ENCODE measurements at places on chromosomes 12 and 14. TPM values are rescaled to one million over a fixed set of nuclear protein-coding genes. Genes with fewer than 3 reads are reported as not detected.

DNA sequence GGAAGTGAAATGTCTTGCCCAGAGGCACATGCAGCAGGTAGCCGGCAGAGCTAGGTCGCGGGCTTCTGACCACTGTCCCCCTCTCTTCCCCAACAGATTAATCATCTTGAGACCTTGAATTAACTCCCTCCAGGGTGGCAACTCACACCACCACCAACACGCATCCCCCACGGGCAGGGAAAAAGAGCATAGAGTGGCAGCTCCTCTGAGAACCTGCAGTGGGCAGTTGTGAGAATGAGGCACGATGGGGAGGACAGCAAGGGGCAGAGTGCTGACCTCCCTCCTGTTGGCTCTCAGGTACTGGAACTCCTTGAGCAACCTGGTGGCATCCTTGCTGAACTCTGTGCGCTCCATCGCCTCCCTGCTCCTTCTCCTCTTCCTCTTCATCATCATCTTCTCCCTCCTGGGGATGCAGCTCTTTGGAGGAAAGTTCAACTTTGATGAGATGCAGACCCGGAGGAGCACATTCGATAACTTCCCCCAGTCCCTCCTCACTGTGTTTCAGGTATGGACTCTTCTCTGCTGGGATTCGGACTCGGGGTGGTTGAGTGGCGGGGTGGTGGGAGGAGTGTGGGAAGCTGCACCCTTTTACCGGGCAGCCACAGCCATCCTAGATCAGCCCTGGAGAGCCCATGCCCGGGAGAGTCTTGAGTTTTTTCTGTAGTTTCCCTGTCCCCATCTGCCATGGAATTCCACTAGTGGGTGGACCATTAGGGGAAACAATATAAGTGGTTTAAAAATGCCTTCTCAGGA lies 213.3 kb upstream of the FKBP4 start:
- peaks cover 16% of the 10 kb centered on the region for H3K36me3 ChIP-seq
- peaks cover 18% of the 10 kb centered on the region for H3K4me1 ChIP-seq
- no peaks in the 10 kb centered on the region for H3K27me3 ChIP-seq
- no peak overlapping the region for H3K4me3 ChIP-seq
- no peak for DNase-seq

- peaks cover 3% of the 10 kb centered on the region for H3K4me1 ChIP-seq
- no peak overlapping the region for H3K27ac ChIP-seq
- no peak overlapping the region for H3K4me3 ChIP-seq
- peaks cover 21% of the 10 kb centered on the region for H3K36me3 ChIP-seq
These were observed 73.1 kb upstream of the ACTN1 start for GRCh38 chr14:69052181-69052601.

SLCO1B1 gene
- 0.06 TPM for total RNA-seq

SYT1 gene
- 38.0 TPM for total RNA-seq

KIF5A gene
- total RNA-seq = 34.8 TPM

P2RX2 gene
- 0.06 TPM for total RNA-seq

DNA sequence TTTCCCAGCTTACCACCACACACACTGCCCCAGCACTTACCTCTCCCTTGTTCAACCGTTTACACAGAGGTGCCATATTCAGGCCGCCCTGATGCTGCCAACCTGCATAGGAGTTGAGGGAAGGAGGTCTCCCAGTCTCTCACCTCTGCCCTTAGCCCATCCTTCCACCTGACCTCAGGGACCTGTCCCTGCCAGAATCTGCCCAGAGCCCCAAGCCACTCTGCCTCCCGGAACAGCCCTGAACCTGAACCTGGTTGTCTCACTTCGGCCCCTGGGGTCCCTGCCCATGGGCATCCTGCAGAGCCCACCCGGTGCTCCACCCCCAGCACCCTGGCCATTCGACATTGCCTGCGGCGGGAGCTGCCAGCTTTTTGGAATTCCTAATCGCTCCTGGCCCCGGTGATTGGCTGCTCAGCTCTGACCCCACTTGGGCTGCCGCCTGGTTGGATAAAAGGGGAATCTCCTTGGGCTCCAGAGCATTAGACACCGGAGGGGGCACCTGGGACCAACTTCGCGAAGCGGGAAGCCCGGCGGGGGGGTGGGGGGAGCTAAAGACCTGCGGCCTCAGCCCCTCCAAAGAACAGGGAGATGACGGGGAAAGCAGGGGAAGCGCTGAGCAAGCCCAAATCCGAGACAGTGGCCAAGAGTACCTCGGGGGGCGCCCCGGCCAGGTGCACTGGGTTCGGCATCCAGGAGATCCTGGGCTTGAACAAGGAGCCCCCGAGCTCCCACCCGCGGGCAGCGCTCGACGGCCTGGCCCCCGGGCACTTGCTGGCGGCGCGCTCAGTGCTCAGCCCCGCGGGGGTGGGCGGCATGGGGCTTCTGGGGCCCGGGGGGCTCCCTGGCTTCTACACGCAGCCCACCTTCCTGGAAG lies at the start of gene VSX2:
Gene VSX2 (plus strand): TSS at position 476 of the 874 bp plus-strand sequence. CDS start 113 bp downstream, at position 589.
- no peak within 1 kb of the TSS for H3K27ac ChIP-seq
- no peak for DNase-seq
- H3K36me3 ChIP-seq = no peaks in the 10 kb centered on the region
- H3K4me3 ChIP-seq = peak within 1 kb of the TSS; percentile 2

DNA sequence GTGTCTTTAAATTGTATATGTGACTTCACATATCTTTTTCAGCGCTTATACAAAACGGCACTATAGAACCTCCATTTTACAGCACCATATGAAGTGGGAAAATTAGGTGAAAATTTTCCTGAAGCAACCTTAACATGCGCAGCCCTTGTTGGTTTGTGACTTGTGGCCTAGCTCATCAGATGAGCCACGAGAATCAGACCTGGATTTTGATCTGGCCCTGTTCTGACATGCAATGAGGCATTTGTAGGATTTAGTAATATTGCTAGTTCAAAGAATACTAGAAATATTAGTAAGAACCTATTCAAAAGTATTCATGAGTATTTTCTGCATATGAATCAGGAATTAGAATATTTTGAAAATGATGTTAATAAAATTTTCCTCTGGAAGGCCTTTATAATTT lies 2.9 kb downstream of the CDKN1B start:
- H3K4me1 ChIP-seq = peaks cover 17% of the 10 kb centered on the region
- H3K36me3 ChIP-seq = peaks cover 3% of the 10 kb centered on the region
- H3K27ac ChIP-seq = no peak overlapping the region
- DNase-seq = no peak

DNA sequence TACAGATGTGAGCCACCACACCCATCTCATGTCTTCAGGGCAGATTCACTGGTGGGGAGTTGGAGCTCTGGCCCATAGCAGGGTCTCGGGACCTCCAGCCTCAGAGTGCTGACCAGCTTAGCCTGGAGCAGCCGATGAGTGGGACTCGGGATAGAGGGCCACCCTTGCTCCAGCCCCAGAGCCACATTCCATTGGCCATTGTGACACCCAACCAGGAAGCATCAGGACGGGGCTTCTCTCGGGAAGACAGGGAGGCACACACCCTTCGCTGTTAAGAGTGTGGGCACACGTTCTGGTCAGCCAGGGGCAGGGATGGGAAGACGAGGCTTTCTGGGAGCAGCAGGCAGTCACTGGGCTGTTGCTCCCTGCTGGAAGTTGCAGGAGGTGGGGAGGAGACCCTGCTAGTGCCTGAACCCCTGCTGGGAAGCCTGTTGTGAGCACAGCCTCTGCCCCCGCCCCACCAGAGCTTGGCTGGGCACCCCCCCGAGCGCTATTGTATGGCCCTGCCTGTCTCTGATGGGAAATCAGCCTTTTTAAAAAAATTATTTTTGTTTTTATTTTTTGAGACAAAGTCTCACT lies 1.6 kb downstream of the ADGRD1 start:
- H3K4me1 ChIP-seq = peaks cover 4% of the 10 kb centered on the region
- DNase-seq = no peak
- peak overlapping the region; percentile 18 for H3K4me3 ChIP-seq
- H3K27ac ChIP-seq = no peak overlapping the region
- H3K27me3 ChIP-seq = peaks cover 16% of the 10 kb centered on the region
- H3K36me3 ChIP-seq = no peaks in the 10 kb centered on the region

FOXN4 gene
- total RNA-seq = not detected

DNA sequence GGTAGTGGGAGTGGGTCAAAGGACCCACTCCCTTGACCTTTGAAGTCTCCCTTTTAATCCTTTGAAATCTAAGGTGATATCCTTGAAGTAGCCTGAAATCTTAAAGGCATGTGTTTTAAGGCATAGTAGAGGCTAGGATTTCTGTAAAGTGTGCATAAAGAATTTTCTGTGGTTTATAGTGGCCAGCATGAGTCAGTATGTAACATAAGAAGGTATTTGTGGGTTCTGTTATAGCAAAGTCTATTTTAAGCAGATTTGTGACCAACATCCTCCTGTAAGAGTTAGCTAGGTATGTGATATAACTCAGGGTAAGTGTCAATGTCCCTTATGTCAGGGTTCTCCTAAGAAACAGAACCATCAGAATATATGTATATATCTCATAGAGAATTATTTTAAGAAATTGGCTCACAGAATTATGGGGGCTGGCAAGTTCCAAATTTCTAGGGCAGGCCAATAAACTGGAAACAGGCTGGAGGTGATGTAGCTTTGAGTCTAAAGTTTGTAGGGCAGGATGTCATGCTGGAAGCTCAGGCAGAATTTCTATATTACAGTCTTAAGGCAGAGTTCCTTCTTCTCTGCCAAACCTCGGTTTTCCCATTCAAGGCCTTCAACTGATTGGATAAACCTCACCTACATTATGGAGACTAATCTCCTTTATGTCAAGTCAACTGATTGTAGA lies 18.7 kb upstream of the EPYC start:
- H3K4me1 ChIP-seq = no peaks in the 10 kb centered on the region
- H3K36me3 ChIP-seq = no peaks in the 10 kb centered on the region
- no peaks in the 10 kb centered on the region for H3K27me3 ChIP-seq
- H3K4me3 ChIP-seq = no peak overlapping the region
- H3K27ac ChIP-seq = no peak overlapping the region
- DNase-seq = no peak

GRCh38 chr14:60212503-60213371 lies 36.3 kb upstream of the PPM1A start:
- no peak overlapping the region for H3K27ac ChIP-seq
- H3K4me3 ChIP-seq = no peak overlapping the region
- H3K4me1 ChIP-seq = no peaks in the 10 kb centered on the region
- no peaks in the 10 kb centered on the region for H3K36me3 ChIP-seq

GRCh38 chr14:58994130-58994529 lies 194.3 kb upstream of the DAAM1 start:
- no peak overlapping the region for H3K27ac ChIP-seq
- no peak for DNase-seq
- H3K36me3 ChIP-seq = no peaks in the 10 kb centered on the region
- no peak overlapping the region for H3K4me3 ChIP-seq
- H3K4me1 ChIP-seq = no peaks in the 10 kb centered on the region

CMKLR1 gene
- total RNA-seq = 7.2 TPM

KRT86 gene
- total RNA-seq = 0.10 TPM

KRT79 gene
- 0.28 TPM for total RNA-seq

RAD52 gene
- total RNA-seq = 18.1 TPM

DNA sequence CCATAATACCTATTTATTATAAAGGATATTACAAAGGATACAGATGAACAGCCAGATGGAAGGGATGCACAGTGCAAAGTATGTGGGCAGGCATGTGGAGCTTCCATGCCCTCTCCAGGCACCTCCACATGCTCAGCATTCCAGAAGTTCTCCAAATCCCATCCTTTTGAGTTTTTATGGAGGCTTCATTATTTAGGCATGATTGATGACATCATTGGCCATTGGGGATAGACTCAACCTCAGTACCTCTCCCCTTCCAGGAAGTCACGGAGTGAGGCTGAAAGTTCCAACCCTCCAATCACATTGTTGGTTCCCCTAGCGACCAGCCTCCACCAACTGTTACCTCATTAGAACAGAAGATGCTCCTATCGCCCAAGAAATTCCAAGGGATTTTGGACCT lies 156.4 kb downstream of the ATP23 start:
- no peaks in the 10 kb centered on the region for H3K36me3 ChIP-seq
- no peak overlapping the region for H3K27ac ChIP-seq
- no peak overlapping the region for H3K4me3 ChIP-seq

GRCh38 chr12:18224745-18225144 lies 36.6 kb upstream of the PIK3C2G start:
- H3K4me3 ChIP-seq = no peak overlapping the region
- no peaks in the 10 kb centered on the region for H3K36me3 ChIP-seq
- H3K4me1 ChIP-seq = no peaks in the 10 kb centered on the region
- H3K27ac ChIP-seq = no peak overlapping the region
- DNase-seq = peak; percentile 68

DNA sequence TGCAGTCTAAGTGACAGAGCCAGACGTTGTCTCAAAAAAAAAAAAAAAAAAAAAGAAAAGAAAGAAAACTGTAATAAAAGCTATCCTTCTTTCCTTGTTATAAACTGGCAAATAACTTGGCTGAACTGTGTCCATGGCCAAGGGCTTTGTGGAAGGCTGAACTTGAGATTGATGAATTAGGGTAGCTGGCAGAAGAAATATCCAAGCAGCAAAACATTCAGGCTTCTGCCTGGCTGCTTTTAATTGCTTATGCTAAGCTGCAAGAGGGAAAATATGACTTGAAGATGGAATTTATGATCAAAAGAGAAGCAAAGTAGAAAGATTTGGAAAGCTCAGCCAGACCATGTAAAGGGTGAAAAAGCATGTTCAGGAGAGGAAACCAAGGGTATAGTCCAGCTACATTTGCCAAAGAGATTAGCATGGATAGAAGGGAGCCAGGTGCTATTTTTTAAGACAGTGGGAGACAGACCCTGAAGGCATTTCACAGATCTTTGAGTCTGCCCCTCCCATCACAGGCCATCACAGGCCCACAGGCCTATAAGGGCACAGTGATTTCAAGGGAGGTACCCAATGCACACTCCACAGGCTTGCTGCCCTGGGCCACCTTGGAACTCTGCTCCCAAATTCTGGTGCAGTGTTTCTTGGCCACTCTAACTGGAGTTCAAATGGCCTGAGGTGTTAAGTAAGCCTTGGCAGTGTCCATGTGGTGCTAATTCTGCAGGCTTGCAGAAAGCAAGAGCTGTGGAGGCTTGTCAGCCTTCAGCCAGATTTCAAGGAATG lies 226.0 kb downstream of the AEBP2 start:
- peaks cover 4% of the 10 kb centered on the region for H3K4me1 ChIP-seq
- no peak for DNase-seq
- no peak overlapping the region for H3K4me3 ChIP-seq
- H3K27me3 ChIP-seq = no peaks in the 10 kb centered on the region
- no peak overlapping the region for H3K27ac ChIP-seq

DNA sequence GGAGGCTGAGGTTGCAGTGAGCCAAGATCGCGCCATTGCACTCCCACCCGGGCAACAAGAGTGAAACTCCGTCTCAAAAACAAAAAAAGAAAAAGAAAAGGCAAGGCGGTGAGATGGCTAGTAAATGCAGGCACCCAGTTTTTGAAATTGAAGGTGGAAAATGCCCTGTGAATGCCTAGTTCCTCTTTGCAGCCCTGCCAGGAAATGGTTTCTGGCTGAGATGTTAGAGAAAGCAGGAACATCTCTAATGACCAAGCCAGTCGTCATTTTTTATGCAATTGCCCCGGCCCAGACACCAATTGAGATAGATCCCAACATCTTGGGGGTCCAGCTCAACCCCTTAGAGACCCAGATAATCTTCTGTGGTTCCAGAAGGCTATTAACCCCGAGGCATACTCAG lies 17.0 kb downstream of the SLC8A3 start:
- peaks cover 5% of the 10 kb centered on the region for H3K36me3 ChIP-seq
- H3K27ac ChIP-seq = no peak overlapping the region
- no peak for DNase-seq
- H3K27me3 ChIP-seq = no peaks in the 10 kb centered on the region

Measured in spinal cord (tissue), 10 donors.